Activated CD4-positive, alpha-beta T cell treated with anti-CD3 and anti-CD28 coated beads for 36 hours (primary cell): ENCODE measurements at places on chromosomes 1 and 21. TPM values are rescaled to one million over a fixed set of nuclear protein-coding genes. Genes with fewer than 3 reads are reported as not detected.

Gene GUCA2A
- total RNA-seq = not detected

Gene MPL
- total RNA-seq = not detected

Gene TMPRSS2
- total RNA-seq = not detected

DNA sequence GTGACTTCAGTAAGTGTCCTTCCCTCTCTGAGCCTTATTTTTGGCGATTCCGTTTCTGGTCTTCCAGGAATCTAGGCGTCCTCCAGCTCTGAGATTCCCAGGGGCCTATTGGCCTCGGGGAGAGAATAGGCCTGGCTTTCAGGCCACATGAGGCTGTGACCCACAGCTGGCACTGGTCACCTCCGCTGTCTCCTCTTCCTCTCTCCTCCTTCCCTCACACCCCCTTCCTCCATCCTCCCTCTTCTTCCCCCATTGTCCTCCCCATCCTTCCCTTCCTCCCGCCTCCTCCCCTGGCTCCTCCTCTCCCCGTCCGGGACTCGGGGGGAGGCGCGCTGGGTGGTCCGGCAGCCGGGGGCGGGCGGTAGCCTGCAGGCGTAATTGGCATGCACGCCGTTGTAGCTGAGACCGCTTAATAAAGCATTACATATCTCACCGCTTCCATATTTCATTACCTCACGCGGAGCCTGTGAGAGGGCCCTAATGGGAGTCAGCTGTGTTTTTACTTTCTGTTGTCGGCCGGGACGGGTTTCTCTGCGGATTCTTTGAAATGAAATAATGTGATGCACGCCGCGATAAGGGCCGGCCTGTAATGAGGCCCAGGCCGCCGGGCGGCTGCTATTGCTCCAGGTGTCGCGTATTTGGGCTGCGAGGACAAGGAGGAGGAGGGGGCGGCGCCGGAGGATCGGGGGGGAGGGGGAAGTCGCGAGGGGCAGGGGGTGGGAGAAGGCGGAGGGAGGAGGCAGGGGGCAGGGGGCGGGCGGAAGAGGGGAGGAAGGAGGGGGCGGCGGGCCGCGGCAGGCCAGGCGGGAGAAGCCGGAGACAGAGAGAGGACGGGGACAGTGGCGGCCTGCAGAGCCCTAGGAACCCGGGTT, 95.3 kb downstream of the FOXD2 start:
- DNase-seq = peak; percentile 19

DNA sequence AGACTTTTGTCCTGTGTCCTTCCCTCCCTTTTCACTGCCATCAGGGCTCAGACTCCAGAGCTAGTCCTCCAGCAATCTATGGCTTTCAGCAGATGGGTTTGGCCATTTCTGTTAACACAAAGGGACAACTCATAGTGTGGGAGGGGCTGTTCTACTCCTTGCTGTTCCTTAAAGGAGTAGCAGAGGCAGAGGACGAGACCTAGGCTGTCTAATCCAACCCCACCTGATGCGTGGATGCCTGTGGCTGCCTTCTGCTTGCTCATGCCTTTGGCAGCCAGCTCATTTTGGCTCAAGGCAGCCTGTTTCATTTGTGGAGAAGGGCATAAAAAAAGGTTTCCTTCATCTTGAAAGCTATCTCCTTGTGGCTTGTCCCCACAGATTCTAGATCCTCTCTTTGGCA, 27.0 kb downstream of the MFSD2A start:
- no peak for DNase-seq

- DNase-seq = no peak
Measured at GRCh38 chr1:121569428-121569827, 384.7 kb downstream of the SRGAP2C start.

DNA sequence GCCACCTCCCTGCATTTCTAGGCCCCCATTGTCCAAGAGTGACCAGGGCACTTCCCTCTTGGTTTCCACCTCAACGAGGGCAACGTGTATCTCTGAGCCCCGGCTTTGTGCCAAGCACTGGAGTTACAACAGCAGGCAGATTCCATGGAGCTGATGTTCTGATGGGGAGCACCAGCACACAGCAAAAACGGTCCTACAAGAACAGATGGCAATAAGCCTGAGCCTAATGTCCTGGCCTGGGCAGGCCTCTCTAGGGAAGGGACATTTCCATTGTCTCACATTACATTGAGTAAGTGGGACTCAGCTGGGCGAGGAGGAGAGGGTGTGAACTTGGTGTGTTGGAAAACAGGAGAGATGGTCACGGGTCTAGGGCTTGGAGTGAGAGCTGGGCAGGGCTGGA, 27.2 kb upstream of the NPPB start:
- DNase-seq = no peak

GRCh38 chr1:103514920-103515503, 10.5 kb upstream of the RNPC3 start:
- DNase-seq = peak; percentile 15

DNA sequence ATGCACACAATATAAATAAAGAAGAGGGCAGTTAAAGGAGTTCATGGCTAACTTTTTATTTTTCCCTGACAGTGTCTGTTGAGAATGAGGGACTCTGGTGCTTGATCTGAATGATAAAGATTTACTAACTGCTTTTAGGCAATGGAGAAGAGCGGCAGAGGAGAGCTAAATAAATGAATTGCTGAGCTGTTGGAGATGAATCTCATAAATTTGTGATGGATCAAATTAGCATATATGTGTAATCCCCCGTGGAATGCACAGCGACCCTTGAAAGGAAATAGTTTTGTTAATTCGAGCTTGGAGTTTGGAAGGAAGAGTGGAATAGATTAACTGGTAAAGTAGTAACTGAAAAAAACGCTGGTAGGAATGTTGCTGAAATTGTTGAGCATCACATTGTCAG, 40.2 kb downstream of the HMCN1 start:
- no peak for DNase-seq

GRCh38 chr1:212166644-212167043, 118.6 kb upstream of the PPP2R5A start:
- DNase-seq = no peak

DNA sequence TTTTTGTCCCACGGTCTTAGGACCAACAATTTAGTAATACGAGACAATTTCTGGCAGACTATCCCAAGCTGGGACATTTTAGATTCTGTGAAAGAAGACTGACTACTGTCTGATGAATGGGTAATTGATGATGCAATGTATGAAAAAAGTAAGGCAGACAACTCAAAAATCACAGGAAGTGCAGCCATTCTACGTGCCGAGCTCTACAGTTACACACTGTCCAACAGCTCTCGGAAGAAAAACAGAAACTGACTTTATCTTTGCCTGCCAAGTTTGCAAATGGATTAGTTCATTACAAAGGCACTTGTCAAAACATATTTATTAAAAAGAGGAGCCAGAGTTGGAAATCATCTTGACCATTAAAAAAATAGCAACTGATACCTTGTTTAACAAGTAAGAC, 31.3 kb downstream of the ZBTB8B start:
- DNase-seq = no peak

DNA sequence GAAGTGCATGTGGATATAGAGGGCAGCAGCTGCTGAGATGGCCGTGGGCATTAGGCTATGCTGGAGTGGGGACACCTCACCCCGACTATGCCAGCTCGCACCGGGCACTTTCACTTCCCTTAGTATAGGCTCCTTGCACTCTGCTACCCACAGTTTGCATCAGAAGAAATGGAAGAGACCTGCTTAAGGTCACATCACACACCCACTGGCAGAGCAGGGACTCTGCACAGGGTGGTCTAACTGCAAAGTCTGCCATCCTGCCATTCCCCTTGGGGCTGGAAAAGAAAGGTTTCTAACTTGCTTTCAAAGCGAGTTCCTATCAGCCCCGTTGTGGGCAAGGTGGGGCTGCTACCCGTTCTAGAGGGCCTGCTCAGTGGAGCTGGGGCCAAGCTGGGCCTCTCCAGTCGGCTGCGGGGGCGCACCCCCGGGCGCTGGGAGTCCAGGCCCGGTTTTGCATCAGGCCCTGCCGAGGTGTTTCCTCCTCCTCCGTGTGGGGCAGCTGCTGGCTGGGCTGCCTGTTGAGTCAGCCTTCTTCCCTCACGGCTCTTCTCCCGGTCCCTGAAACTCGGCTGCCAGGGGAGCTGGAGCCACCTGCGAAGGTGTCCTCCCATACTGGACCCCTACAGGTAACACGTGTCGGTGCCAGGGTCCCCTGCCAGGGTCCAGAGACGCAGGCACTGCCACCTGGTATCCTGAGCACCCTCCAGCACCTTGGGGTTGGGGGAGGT, at the start of gene SYTL1:
TSS of gene SYTL1 (plus strand) at position 498 of the 728 bp plus-strand sequence. CDS start 3,313 bp downstream, outside the sequence.
- DNase-seq = peak; percentile 83

- no peak for DNase-seq
Measured at GRCh38 chr1:69671363-69672010, 103.8 kb downstream of the LRRC7 start.

GRCh38 chr1:168654198-168654915, 74.6 kb downstream of the DPT start:
- DNase-seq = no peak

DNA sequence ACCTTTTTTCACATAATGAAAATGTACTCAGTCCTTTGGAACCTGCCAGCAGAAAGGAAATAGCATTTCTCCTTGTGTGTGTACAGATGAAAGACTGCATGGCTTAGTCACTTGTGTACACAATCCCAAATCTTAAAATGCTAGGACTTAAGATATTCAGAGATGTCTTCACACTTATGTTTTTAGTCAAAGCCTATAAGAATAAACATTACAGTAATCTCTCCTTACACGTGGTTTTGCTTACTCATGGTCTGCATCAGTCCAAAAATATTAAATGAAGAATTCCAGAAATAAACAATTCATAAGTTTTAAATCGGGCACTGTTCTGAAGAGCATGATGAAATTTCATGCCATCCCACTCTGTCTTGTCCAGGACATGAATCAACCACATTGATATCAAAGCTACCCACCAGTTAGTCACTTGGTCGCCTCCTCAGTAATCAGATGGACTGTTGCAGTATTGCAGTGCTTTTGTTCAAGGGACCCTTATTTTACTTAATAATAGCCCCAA, 75.7 kb upstream of the RRP15 start:
- no peak for DNase-seq
